ENCODE measurements at places on chromosomes 11 and 22. TPM values are rescaled to one million over a fixed set of nuclear protein-coding genes. Genes with fewer than 3 reads are reported as not detected.
A peak's percentile ranks its signal among the peaks of the same experiment; 100 is the strongest.

Gene PRSS23
- 4.9 TPM for total RNA-seq

Gene CDC42EP1
- total RNA-seq: 0.13 TPM

DNA sequence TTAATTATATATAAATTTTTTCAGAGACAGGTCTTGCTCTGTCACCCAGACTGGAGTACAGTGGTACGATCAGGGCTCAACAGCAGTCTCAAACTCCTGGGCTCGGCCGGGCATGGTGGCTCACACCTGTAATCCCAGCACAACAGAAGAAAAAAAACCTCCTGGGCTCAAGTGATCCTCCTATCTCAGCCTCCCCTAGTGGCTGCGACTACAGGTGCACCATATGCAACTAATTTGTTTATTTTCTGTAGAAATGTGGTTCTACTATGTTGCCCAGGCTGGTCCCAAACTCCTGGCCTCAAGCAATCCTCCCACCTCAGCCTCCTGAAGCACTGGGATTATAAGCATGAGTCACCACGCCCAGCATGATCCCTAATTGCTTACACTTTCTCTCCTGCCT, 56.1 kb upstream of the SLC35C1 start:
- DNase-seq: no peak

DNA sequence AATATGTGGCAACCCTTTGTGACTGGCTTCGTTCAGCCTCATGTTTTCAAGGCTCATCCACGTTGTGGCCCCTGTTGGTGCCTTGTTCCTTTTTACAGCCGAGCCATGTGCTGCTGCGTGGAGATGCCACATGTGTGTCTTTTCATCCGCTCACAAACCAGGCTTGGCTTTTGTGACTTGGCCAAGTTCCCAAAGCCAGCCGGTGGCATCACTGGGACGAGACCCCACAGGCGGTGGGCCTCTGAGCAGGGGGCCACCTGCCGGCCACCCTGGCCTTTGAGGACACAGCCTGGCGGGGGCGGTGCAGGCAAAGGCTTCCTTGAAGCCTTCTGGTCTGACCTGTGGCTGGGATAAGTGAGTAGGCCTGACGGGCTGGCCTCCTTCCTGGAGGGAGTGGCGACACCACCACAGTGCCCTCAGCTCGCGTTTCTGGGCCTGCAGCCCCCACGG, 10.5 kb downstream of the GRK2 start:
- DNase-seq: peak; percentile 55

- peak; percentile 84 for DNase-seq
Observed at GRCh38 chr11:118398791-118399559, 2.4 kb upstream of the ATP5MG start.

- DNase-seq: peak; percentile 68
Observed at GRCh38 chr11:4072668-4073285, 21.8 kb upstream of the RRM1 start.

- peak; percentile 34 for DNase-seq
Observed at GRCh38 chr11:2806351-2807024, 79.1 kb downstream of the CDKN1C start.

DNA sequence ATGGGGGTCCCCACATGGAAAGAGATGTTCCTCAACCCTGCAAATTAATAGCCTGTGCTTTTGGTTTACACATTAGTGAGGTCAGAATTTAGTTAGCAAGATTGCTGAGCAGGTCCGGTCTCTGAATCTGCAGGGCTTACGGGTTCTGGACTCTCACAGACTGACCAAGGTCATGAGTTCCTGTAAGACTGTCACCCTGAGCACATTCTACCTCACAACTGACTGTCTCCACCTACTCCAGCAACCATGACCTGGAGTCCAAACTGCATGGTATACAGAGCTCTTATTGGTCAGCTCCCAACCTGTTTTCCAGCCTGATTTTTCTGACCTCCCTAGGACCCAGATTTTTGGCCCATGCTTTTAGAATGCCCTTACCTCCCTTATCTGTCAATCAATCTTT, 28.2 kb downstream of the DKK3 start:
- no peak for DNase-seq

GRCh38 chr22:19291218-19291579, 320 bp downstream of the CLTCL1 start:
- DNase-seq: peak; percentile 27

DNA sequence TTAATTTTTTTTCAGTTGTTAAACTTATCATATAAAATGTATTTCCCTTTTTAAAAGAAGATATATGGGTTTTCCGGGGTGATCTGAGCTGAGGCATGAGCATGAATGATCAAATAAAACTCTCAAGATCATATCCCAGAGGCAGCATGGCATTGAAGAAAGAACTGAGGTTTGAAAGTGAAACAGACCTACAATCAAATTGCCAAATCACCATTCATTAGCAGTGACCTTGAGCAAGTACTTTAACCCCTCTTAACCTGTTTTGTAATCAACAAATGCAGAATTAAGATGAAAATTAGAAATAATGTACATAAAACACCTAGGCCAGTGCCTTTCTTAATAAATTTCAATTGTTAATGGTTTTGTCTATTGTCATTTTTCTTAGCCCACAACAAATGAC, 116.0 kb downstream of the RBFOX2 start:
- no peak for DNase-seq

Gene TPBGL
- 0.09 TPM for total RNA-seq

GRCh38 chr11:126355926-126356897, 726 bp downstream of the ST3GAL4 start:
- no peak for DNase-seq

- no peak for DNase-seq
Observed at GRCh38 chr22:46626911-46627805, 7.0 kb downstream of the GRAMD4 start.
